ENCODE measurements at places on chromosomes 1 and 21.

GRCh38 chr1:21896652-21897532 lies 40.2 kb downstream of the HSPG2 start:
- no peak for DNase-seq

- no peak for DNase-seq
Observed at GRCh38 chr21:30072496-30072895, 94.1 kb downstream of the CLDN17 start.

DNA sequence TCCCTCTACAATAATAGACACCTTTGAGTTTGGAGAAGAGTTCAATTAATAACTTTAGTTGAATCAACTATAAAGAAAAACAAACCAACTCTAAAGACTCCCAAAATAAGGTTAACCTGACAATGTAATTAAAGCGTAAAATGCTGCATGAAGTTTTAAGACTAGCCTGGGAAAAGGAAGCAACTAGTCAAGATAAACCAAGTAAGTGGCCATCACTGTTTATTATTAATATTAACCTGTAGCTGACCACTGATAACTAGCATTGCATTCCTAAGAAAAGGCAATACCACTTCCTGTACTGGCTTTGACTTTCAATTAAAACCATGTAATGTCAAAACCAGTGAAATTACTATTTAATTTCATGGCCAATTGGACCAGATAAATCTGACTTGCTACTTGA lies 3.0 kb downstream of the PPP1R15B start:
- no peak for DNase-seq

DNA sequence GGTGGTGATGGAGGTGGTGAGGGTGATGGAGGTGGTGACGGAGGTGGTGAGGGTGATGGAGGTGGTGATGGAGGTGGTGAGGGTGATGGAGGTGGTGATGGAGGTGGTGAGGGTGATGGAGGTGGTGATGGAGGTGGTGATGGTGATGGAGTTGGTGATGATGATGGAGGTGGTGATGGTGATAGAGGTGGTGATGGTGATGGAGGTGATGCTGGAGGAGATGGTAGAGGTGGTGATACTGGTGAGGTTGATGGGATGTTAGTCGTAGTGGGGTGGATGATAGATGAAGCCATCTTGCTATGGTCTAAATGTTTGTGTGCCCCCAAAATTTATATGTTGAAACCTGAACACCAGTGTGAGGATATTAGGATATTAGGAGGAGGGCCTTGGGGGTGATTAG lies 25.3 kb upstream of the IFNLR1 start:
- no peak for DNase-seq

DNA sequence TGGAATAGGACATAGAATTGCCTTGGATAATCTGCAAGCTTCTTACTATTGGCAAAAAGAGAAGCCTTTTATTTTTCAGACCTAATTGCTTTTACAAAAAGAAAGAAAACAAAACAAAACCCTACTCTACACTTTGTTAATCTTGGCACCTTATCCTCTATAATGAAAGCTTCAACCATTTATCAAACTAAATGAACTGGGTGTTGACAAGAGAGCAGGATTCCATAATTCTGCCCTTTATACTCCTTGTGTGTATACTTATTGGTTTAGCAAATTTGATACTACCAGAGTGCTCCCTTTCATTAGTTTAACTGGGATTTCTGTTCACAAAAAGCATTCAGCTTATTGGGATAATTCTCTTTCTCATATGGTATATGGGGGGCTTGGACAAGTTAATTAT lies 3.0 kb upstream of the TMCC2 start:
- no peak for DNase-seq
